ENCODE measurements at places on chromosomes 13 and 19. TPM values are rescaled to one million over a fixed set of nuclear protein-coding genes. Genes with fewer than 3 reads are reported as not detected.

The HIPK4 gene
- not detected for total RNA-seq

GRCh38 chr19:40471111-40471510 lies 4.3 kb downstream of the SPTBN4 start:
- no peak for DNase-seq

The POSTN gene
- total RNA-seq, result 6.9 TPM

GRCh38 chr13:91351980-91352379 lies 4.5 kb downstream of the MIR17HG start:
- no peak for DNase-seq

GRCh38 chr19:54937926-54938325 lies 9.4 kb downstream of the NLRP7 start:
- DNase-seq, result no peak

All from left ventricle myocardium superior (tissue), 1 donor.